NCI-H1105 (cell line): ENCODE measurements at places on chromosomes 11 and 22.

- no peak for DNase-seq
Observed at GRCh38 chr22:36375071-36375980, 12.4 kb downstream of the MYH9 start.

- no peak for DNase-seq
Observed at GRCh38 chr22:40957601-40958000, 6.4 kb downstream of the RBX1 start.

DNA sequence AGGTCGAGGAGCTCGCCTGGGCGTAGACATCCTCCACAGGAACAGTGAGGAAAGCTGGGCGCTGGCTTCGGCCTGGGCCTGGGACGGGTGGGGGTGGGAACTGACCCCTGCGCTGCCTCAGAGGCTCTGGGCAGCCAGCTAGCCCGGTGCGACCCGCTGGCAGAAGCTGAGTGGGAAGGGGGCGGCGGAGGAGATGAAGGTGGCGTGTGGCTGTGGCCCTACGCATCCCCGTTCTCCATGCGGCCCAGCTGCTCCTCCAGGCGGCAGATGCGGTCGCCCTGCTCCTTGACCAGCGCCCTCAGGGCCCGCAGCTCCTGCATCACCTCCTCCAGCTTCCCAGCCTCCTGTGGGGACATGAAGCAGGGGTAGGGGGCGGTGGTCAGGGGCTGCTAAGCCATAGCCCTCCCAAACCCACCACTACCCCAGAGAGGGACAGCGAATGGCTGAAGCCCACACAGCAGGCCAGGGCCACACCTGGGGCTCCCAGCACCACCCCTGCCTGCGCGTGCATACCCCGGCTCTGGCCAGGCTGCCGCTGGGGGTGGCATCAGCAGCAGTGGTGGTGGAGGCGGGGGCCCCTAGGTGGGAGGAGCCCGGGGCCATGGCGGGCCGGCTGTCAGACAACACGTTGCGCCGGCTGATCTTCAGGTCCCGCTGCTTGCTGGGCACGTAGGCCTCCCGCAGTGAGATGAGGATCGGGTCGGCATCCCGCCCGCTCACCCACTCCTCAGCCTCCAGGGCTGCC is 848 bp upstream of the PTPRCAP start:
- no peak for DNase-seq

DNA sequence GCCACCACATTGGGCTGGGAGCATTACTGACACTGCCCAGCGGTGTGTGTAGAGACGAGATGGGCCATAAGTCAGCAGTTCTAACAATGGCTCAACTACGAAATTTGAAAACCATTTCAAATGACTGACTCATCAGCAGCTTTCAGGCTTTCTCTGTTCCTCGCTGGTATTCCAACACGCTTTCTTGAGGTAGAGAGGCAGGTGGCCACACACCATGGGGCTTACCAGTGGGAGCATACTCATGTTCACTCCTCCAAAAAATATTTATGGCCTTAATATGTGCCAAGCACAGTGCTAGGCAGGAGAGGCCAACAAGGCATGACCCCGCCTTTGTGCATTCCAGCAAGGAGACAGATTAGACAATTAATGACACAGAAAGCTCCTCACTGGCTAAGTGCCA is 20.3 kb downstream of the ARFGAP2 start:
- DNase-seq, result no peak

GRCh38 chr22:40408718-40409612 is 38.6 kb downstream of the SGSM3 start:
- DNase-seq, result no peak

GRCh38 chr11:30015725-30016412 is 961 bp downstream of the KCNA4 start:
- DNase-seq, result no peak

- DNase-seq, result no peak
Observed at GRCh38 chr11:31786996-31787685, 24.0 kb downstream of the PAX6 start.

DNA sequence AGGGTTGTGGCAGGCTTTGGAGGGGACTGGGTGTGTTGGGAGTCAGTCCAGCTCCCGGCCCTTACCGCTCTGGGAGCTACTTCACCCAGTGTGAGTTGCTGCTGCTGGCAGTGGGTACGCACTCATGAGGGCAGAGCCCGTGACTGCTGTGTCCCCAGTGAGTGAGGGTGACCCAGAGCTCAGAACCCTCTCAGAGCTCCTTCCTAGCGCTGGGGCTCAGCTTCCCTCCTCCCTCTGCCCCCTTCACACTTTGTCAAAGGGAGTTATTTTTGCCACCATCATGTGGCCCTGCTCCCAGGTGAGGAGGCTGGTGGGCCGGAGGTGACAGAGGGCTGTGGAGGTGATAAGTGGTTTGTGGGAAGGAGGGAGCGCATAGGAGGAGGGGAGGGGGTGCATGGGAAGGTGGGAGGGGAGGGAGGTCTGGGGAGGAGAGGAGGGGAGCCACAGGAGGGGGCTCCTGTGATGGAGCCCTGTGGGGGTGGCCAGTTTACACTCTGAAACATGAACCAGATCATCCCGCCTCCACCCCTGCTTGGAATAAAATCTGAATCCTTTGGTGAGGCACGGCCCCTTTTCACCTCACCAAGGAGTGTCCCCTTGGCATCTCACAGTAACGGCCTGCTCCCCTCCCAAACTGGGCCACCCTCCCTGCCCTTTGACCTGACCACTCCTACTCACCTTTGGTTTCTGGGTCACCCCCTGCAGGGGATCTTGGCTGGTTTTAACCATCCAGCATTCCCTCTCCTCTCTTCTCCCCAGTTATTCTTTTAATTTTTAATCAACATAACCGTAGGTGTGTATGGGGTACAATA is 9.9 kb downstream of the NDUFV1 start:
- DNase-seq, result no peak

DNA sequence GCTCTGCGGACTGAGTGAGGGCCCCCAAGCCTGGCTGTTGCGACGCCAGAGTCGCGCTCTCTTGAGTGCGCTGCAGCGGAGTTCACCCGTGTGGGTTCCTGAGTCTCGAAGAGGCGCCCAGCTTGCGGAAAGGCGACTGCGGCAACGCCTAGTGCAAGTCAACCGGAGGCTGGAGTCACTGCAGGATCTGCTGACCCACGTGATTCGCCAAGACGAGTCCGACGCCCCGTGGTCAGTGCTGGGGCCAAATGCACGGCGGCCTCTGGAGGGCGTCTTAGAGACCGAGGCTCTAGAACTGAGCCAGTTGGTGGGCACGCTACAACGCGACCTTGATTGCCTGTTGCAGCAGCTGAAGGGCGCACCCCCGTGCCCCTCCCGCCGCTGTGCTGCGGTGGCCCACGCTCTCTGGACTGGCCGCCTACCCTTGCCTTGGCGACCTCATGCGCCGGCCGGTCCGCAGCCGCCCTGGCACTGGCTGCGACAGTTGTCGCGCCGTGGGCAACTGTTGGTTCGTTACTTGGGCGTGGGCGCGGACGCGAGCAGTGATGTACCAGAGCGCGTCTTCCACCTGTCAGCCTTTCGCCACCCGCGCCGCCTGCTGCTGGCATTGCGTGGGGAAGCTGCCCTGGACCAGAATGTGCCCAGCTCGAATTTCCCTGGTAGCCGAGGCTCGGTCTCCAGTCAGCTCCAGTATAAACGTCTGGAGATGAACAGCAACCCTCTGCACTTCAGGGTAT is 32.6 kb downstream of the RRP8 start:
- DNase-seq, result no peak

- DNase-seq, result no peak
Observed at GRCh38 chr22:35977136-35977535, 51.5 kb downstream of the RBFOX2 start.

DNA sequence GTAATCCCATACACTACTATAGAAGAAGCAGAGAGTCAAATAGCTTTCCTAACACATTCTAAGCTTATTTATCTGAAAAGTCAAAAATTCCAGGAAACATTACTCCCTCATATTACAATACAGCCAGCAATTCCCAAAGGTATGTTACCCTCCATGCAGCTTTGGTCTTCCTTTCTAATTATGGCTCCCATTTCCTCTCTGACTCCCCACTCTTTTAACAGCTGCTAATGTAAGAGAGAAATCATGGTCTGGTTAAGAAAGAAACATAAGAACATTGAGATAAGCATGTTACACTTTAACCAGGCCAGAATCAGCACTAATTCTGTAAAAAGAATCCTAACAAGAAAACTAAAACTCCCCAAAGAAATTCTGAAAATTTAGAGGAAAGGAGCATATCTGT is 6.8 kb downstream of the PPP2R1B start:
- DNase-seq, result no peak

DNA sequence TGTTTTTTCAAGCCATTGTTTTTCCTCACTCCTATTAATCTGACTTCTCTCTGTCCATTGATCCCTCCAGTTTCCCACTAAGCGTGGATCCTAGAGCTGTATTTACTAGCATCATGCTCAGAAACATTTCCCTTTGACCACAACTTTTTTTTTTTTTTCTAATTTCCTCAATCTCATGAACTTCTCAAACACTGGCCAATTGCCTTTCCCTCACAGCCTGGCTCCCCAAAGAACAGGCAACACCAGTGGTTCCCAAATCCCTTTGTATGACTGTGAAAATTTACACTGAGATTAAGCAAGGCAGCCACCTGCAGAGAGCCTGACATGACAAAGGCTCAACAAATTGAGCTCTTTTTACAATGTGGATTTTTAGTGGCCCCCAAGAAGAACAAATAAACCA is 1.4 kb upstream of the TPP1 start:
- no peak for DNase-seq

GRCh38 chr22:46424496-46424895 is 89.0 kb downstream of the TRMU start:
- no peak for DNase-seq

GRCh38 chr22:36350751-36351594 is 36.8 kb downstream of the MYH9 start:
- DNase-seq, result no peak

GRCh38 chr11:35540526-35540925 is 15.1 kb upstream of the PAMR1 start:
- no peak for DNase-seq

DNA sequence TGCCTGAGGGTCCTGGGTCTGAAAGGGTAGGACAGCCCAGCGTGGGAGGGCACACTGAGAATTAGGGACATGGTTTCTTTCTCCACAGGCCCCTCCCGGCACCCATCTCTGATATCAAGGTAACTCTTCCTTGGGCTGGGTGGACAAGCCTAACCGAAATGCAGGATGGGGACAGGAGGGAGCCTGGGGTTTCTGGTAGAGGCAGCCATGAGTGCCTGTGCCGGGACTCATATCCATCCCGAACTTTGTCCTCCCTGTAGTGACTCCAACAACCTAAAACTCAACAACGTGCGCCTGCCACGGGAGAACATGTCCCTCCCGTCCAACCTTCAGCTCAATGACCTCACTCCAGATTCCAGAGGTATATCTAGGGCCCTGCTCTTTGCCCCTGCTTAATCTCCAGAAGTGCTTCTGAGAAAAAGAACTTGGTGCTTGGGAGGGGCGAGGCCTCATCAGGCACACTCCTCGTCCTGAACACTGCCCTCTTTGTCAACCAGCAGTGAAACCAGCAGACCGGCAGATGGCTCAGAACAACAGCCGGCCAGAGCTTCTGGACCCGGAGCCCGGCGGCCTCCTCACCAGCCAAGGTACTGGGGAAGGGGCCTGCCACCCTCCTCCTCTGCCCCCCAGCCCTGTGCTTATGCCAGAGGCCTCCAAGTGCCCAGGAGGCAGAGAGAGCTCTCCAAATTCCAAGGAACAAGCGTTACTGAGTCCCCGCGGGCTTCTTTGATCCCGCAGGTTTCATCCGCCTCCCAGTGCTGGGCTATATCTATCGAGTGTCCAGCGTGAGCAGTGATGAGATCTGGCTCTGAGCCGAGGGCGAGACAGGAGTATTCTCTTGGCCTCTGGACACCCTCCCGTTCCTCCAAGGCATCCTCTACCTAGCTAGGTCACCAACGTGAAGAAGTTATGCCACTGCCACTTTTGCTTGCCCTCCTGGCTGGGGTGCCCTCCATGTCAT is 3.1 kb downstream of the TMEM25 start:
- no peak for DNase-seq

- no peak for DNase-seq
Observed at GRCh38 chr11:7545611-7546010, 31.8 kb downstream of the PPFIBP2 start.

GRCh38 chr11:27205779-27206570 is 157.0 kb downstream of the CCDC34 start:
- DNase-seq, result no peak

- no peak for DNase-seq
Observed at GRCh38 chr11:64223001-64223651, 2.9 kb downstream of the TRPT1 start.

DNA sequence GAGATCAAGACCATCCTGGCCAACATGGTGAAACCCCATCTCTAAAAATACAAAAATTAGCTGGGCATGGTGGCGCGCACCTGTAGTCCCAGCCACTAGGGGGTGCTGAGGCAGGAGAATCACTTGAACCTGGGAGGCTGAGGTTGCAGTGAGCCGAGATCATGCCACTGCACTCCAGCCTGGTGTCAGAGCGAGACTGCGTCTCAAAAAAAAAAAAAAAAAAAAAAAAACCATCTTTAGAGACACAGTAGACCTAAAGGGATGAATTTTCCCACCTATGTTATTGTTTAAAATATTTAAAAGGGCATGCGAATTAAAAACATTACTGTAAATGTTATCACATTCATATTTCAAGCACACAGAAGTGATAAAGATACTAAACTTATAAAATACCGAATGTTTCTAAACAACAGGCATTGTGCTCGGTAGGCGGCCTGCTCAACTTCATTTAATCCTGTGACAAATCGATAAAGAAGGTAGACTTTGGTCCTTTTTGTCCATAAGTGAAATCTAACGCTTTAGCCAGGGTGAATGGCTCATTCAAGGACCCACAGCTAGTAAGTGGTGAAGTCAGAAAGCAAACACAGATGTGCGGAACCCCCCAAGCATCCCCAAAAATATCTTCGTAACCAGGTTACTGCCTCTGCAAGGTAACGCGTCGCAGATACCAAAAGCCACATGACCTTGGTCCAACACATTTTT is 16.1 kb downstream of the NCAPD3 start:
- DNase-seq, result peak; percentile 11

- no peak for DNase-seq
Observed at GRCh38 chr11:13216019-13216710, 61.4 kb upstream of the BMAL1 start.

DNA sequence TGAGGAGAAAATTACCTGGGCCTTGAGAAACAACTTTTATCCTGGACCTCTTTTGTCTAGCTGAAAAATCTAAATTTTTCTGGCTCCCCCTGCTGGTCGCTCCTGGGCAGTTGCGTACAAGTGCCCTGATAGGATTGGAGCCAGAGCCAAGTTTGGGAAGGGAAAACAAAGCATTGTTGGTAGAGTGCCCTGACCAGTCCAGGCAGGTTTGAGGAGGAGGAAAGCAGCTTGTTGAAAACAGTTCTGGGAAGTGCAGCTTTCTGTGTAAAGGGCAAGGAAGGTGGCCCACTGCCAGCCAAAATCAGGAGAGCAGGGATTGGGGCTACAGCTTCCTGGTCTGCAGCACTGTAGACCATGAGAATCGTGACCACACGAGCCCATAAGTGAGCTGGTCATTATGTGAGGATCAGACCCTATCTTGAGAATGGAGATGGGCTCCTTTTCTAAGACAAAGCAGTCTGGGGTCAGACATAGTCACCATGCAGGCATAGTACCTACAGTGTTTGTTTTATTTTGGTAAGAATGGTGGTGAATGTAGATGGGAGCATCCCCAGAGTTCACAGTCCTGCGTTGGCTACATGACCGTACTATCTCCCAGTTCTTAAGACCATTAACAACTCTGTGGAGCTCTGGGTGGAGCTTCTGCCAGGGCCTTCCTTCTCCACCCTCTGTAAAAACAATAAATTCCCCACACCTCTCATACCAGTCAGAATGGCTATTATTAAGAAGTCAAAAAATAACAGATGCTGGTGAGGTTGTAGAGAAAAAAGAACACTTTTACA is 21.3 kb upstream of the PIK3IP1 start:
- peak; percentile 84 for DNase-seq

GRCh38 chr11:129766898-129767604 is 48.6 kb upstream of the TMEM45B start:
- no peak for DNase-seq
